ENCODE measurements at places on chromosomes 3 and 15.
A peak's percentile ranks its signal among the peaks of the same experiment; 100 is the strongest.

DNA sequence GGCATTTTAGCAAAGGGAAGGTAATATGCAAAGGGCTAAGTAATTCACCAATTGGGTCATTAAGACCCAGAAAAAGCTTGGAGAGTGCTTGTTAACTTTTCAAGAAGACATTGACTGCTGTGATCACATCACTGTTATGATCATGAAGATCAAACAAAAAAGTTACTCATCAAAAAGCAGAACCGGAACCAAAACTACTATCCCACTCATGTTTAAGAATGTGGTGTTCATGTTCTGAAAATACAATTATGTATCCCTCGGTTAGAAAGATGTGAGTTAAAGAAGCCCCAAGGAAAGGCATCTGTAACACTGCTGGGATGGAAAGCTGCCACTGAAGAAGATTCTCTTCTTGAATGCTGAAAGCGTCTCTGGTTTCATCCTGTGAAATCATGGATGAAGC lies 32.6 kb downstream of the BBX start:
- DNase-seq: no peak

GRCh38 chr3:41698898-41699297 lies 263.0 kb downstream of the ULK4 start:
- no peak for DNase-seq

- no peak for DNase-seq
Observed at GRCh38 chr3:136682740-136683312, 69.4 kb downstream of the STAG1 start.

DNA sequence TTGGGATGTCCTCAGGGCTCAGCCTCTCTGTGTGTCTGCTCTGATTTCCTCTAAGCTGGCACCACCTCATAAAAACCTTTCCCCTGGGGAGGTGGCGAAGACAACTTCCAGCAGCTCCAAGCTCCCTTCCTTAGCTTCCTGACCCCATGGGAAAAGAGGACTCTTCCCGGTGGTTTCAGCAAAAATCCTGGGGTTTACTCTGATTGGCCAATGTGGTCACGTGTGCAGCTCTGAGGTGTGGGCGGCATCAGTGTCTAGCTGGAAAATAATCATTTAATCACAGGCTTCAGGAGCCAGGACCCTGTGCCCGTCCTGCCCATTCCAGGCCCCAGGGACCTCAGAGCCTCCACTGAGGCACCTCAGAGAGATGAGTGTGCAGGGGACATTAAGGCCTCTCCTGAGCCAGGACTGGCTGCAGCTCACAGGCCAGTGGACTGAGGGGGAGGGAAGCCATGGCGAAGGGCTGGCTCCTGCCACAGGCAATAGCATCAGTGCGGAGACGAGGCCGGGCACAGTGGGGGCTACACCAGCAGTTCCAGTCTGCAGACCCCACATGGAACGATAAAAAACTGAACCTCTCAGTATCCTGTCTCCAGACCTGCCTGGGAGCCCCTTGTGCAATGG lies 104.1 kb downstream of the TPRA1 start:
- no peak for DNase-seq

DNA sequence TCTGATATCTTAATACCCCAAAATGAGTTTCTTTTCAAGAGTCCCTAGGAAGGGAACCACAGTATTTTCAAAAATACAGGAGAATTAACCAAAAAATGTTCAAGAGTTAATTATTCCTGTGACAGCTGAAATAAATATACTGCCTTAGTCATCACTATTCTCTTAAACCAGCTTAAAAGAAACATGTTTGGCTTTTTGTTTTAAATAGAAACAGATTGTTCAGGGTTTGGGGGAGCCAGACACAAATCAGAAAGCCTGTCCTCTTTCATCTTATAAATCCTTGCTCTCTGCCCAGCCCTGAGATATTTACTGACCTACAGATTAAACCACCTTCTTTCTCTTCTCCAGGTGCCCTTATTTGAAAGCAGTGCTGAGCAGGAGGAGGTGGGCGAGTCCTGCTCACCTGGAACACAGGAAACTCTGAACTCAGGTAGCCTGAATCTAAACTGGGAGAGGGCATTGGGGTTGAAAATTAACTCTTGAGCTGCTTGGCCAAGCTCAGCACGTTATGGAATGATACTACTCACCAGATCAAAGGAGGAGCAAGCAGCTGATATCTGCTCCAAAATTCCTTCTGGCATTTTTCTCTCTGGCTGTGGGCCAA lies 84.1 kb upstream of the SPRED1 start:
- no peak for DNase-seq

DNA sequence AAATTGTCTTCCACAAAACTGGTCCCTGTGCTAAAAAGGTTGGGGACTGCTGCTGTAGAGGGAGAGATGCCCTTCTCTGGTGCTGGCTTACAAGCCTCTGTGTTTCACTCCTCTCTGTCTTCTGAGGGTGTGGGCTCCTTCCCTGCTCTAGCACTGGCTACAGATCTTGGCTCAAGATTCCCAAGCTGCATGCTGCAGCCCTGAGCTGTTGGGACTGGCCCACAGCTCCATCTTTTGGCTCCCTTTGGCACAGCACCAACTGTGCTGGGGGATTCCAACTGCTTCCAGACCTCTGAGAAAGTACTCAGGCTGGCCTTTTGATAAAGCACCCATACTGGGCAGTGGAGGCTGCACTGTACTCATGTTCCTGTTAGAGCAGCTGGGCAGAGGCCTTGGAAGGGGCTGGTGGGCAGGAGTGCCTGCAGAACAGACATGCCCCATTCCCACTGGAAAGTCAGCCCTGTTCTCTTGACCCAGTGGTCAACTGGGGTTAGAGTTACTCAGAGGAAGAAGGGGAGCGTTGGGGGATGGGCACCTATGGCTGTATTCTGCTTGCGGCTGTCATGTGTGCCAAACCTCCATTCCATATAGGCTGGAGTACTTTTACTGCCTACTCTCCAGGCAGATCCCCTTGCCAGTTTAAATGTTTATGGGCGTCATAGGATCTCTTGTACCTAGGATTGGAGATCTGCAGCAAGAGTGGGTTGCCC lies 55.7 kb downstream of the GALK2 start:
- no peak for DNase-seq

DNA sequence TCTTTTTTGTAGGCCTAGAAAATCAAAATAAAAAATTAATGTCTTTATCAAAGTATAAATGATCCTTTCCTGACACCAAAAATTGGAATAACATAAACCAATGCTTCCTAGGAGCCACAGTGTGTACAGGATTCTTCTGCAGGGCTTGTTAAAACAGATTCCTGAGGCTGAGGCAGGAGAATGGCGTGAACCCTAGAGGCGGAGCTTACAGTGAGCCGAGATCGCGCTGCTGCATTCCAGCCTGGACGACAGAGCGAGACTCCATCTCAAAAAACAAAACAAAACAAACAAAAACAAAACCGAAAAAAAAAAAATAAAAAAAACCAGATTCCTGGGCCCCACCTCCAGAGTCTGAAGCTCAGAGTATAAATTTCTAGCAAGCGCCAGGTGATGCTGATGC lies 78.0 kb downstream of the PEX5L start:
- DNase-seq: no peak

DNA sequence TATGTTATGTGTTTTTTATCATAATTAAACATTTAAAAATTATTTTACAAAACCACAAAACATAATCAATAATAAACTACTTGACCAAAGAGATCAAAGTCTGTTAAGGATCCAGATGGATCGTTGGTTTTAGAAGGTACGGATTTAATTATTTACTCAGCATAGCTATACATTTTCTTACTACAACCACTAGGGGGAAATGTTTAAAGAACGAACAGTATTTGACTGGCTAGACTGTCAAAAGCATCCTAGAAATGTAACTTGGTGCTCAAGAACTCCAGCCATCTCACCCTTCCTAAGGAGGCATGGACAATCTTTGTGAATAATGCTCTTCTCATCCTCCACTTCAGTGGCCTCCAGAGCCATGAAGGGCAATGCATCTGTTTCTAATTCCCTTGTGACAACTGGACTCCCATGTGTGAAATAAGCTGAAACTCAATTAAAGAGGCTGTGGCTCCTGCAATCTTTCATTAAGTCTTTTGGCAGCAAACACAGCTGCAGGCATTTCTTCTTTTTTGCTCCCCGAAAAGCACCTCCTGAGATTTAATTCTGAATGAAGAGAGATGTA lies 94.7 kb upstream of the TUSC7 start:
- DNase-seq: no peak

DNA sequence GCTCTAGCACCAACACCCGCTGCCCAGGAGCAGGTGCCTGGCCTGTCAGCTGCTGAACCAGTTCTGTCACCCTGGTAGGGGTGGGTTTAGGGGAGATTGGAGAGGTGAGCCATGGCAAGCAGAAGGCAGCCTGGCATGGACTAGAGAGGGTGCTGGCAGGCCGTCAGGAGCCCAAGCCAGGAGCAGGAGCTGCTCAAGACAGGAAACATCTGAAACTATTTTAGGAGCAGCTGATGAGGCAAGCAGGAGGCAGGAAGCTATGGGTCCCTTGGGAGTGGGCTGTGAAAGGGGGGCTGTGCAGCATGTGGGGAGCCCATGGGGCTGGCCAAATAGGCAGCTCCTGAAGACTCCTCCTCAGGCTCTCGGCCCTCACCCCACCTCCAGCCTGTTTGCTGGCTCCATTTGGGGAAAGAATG lies 2.3 kb downstream of the INKA1 start:
- peak; percentile 60 for DNase-seq

DNA sequence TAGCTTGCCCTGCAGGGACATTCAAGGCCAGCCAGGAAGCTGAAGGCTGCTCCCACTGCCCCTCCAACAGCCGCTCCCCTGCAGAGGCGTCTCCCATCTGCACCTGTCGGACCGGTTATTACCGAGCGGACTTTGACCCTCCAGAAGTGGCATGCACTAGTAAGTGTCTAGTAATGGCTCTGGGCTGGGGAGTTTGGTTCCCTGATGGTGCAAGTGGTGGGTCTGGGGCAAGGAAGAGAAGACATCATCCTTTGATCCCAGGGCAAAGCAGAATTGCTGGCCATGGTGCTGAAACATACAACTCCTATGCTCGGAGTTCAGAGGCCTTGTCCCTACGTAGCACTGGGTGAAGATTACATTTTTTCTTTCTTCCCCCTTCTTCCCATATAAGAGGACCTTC lies 311.4 kb downstream of the EPHB1 start:
- no peak for DNase-seq

DNA sequence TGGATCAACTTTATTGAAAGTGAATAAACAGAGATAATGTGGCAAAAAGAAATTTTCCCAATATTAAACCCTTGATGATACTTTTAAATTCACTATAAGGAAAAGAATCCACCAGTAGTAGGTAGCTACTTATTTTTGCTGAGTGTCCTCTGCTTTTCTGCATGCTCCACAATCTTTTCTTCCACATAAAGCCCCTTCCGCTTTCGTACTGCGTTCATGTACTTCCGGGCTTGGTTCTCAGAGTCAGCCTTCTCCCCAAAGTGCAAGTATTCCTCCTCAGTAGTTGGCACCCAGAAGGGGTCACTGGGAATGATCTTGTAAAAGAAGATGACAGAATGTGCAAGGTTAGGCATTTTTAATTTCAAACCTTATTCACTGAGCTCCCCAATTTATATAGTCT lies 84.4 kb upstream of the MEX3B start:
- DNase-seq: no peak

DNA sequence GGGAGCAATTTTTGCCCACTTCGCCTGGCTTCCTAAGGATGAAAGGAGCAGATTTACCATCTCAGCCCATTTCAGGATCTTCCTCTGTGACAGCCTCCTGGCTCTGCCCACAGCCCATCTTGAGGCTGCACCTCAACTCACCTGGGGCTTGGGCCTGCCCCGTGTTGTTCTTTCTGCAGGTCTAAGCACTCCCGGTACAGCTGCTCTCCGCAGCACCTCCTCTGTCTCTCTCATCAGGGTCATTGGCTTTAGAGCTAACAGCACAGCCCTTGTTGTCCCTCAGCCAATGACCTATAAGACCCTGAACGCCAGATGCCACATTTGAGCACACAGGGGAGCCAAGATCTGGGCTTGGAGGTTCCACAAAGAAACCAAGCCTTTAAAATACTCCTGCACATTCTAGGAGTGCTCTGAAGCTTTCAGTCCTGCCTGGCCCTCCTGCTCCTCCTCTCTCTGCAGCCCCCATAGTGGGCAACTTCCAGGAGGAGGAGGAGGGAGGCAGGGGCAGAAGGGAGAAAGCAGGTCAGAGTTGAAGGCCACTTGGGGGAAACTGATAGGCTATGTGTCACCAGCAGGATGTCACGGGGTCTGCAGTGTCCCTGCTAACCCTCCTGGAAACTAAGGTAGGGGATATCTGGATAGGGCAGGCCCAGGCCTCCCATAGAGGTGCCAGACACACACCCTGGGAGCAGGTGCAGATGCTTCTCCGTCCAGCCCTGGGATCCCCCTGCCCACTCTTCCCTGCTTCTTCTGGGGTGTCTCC lies 115.6 kb downstream of the ETFA start:
- no peak for DNase-seq

DNA sequence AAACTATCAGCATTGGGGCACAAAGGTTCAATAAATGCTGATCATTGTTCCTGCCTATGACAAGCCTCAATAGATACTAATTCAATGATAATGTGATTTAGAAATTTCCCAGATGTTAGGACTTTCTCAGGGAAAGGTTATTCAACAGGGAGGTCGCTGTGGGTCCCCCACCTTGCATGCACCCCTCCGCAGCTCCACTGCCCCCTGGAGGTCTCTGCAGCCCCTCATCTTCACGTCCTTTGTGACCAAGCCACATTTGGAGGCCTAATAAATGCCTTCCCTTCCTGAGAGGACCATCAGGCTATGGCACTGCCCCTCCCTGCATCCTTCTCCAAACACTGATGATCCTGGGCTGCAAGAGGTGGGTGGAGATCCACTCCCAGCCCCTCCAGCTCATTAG lies 50.2 kb downstream of the NOX5 start:
- no peak for DNase-seq

DNA sequence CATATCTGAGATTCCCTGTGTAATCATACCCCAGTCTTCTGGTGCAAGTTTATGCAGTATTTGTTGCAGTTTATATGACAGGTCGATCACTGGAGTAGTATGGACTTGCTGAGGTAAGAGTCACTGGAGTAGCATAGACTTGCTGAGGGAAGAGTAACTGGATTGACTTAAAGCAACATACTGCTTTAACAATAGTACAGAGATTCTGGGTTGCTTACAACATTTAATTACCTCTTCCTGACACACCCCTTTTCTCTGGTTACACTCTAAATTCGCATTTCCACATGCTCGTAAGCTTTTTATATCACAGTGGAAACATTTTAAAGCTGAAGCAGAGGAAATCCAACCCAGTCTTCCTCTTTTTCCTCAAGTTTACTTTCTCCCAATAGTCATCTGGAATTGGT lies 11.8 kb downstream of the AAGAB start:
- DNase-seq: no peak

Measured in GM06990 (cell line).